ENCODE measurements at places on chromosomes 7 and 10. TPM values are rescaled to one million over a fixed set of nuclear protein-coding genes. Genes with fewer than 3 reads are reported as not detected.

GRCh38 chr10:23754179-23754578 is 315.3 kb downstream of the OTUD1 start:
- H3K4me1 ChIP-seq: no peaks in the 10 kb centered on the region
- H3K4me3 ChIP-seq: no peak overlapping the region
- DNase-seq: peak; percentile 1
- no peaks in the 10 kb centered on the region for H3K27me3 ChIP-seq

The GIMAP4 gene
- not detected for total RNA-seq

- no peaks in the 10 kb centered on the region for H3K27me3 ChIP-seq
- H3K4me3 ChIP-seq: no peak overlapping the region
- H3K36me3 ChIP-seq: no peaks in the 10 kb centered on the region
- peaks cover 34% of the 10 kb centered on the region for H3K4me1 ChIP-seq
- DNase-seq: peak; percentile 32
- H3K27ac ChIP-seq: no peak overlapping the region
These were observed 9.6 kb upstream of the PDCD4 start for GRCh38 chr10:110861930-110862649.

DNA sequence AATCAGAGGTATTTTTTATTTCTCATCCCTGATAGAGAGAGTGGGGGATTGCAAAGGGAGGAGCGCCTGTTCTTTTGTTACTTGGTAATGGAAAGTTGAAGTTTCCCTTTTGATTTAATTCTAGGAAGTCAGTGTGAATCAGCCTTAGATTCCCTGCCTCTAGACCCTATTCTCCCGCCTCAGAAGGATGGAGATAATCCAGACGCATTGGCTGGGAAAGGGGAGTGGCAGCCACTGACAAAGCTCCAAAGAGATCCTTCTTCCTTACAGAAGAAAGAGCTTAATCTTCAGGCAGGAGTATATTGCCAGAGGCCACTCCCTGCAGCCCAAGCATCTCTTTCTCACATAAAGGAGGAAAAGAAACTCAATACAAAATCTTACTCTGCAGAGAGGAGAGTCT is 122.3 kb upstream of the GALNT17 start:
- no peaks in the 10 kb centered on the region for H3K27me3 ChIP-seq
- no peak for DNase-seq
- H3K4me1 ChIP-seq: no peaks in the 10 kb centered on the region
- no peak overlapping the region for H3K4me3 ChIP-seq
- H3K27ac ChIP-seq: no peak overlapping the region

DNA sequence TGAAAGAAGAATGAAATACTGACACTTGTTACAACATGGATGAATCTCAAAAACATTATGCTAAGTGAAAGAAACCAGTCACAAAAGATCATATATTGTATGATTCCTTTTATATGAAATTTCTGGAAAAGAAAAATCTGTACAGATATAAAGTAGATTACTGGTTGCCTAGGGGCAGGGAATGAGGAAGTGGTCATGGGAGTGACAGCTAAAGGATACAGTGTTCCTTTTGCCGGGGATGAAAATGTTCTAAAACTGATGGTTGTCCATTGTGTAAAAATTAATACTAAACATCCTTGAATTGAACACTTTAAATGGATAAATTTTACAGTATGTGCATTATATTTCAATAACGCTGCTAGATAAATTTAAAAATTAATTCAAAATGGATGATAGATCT is 25.1 kb downstream of the ALOX5 start:
- DNase-seq: no peak
- H3K4me3 ChIP-seq: no peak overlapping the region
- H3K27ac ChIP-seq: no peak overlapping the region
- peaks cover 5% of the 10 kb centered on the region for H3K27me3 ChIP-seq
- H3K36me3 ChIP-seq: no peaks in the 10 kb centered on the region
- no peaks in the 10 kb centered on the region for H3K4me1 ChIP-seq

The PRF1 gene
- not detected for total RNA-seq

- no peak overlapping the region for H3K4me3 ChIP-seq
- no peaks in the 10 kb centered on the region for H3K27me3 ChIP-seq
- no peaks in the 10 kb centered on the region for H3K36me3 ChIP-seq
- no peak for DNase-seq
- peaks cover 6% of the 10 kb centered on the region for H3K4me1 ChIP-seq
These were observed 12.8 kb upstream of the GPR85 start for GRCh38 chr7:113099284-113099919.

The NEUROD6 gene
- not detected for total RNA-seq

GRCh38 chr7:44320794-44321371 is 4.5 kb downstream of the CAMK2B start:
- H3K36me3 ChIP-seq: no peaks in the 10 kb centered on the region
- no peak overlapping the region for H3K27ac ChIP-seq
- DNase-seq: no peak
- H3K4me1 ChIP-seq: no peaks in the 10 kb centered on the region

- DNase-seq: no peak
- H3K27me3 ChIP-seq: peaks cover 44% of the 10 kb centered on the region
- no peak overlapping the region for H3K27ac ChIP-seq
- no peak overlapping the region for H3K4me3 ChIP-seq
These were observed 3.2 kb downstream of the TAC1 start for GRCh38 chr7:97735075-97735474.

The RBP3 gene
- total RNA-seq: not detected

- H3K4me1 ChIP-seq: 0 out of 2 replicates have a peak, but pooled peaks cover 2% of the 10 kb centered on the region
- no peak overlapping the region for H3K27ac ChIP-seq
- DNase-seq: no peak
- H3K27me3 ChIP-seq: no peaks in the 10 kb centered on the region
These were observed 117.0 kb downstream of the TYW1B start for GRCh38 chr7:72710983-72711382.

- H3K27ac ChIP-seq: no peak overlapping the region
- no peak for DNase-seq
- no peaks in the 10 kb centered on the region for H3K27me3 ChIP-seq
- H3K36me3 ChIP-seq: no peaks in the 10 kb centered on the region
- no peak overlapping the region for H3K4me3 ChIP-seq
- no peaks in the 10 kb centered on the region for H3K4me1 ChIP-seq
These were observed 29.2 kb downstream of the KIAA1549 start for GRCh38 chr7:138951953-138952352.

DNA sequence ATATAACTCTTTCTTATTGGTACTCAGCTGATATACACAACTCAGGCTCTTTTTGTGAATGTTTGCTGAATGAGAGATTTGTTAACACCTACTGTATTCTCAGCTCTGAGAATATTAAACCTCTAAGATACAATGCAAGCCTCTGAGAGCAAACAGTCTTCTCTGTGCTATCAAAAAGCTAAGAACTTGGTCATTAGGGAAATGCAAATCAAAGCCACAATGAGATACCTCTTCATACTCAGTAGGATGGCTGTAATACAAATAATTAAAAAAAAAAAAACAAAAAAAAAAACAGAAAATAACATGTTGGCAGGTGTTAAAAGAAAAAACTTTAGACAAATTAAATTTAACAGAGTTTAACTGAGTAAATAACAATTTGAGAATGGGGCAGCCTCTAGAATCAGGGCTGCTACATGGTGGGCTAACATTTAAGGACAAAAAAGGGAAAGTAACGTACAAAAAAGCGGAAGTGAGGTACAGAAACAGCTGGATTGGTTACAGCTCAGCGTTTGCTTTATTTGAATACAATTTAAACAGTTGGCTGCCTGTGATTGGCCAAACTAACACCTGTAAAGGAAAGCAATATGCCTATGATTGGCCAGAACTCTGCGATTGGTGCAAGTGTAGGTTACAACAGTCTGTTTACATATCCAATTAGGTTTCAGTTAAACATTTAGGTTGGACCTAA is 14.8 kb upstream of the MTURN start:
- H3K4me1 ChIP-seq: peaks cover 18% of the 10 kb centered on the region
- no peak overlapping the region for H3K4me3 ChIP-seq
- no peak for DNase-seq

DNA sequence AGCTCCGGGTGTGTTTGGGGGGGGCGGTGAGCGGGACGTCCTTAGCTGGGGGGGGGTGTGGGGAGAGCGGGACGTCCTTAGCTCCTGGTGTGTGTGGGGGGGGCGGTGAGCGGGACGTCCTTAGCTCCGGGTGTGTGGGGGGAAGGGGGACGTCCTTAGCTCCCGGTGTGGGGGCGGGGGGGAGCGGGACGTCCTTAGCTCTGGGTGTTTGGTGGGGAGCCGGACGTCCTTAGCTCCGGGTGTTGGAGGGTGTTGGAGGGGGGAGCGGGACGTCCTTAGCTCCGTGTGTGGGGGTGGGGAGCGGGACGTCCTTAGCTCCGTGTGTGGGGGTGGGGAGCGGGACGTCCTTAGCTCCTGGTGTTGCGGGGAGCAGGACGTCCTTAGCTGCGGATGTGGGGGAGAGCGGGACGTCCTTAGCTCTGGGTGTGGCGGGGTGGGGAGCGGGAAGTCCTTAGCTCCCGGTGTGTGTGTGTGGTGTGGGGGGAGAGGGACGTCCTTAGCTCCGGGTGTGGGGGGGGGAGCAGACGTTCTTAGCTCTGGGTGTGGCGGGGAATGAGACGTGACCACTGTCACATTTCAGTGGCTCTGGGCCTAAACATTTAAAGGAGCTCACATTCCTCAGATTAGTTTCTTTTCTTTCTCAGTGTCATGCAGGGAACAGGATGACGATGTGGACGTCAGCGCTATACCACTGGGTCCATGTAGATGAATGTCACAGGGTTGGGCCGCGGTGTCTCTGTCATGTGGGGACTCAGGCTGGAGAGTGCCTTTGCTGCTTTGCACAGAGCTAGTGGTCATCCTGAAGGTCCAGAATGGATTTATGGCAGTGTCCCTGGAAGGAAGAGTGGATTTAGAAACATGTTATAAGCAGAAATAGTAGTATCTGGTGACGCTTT is 7.5 kb downstream of the DYNC2I1 start:
- H3K4me3 ChIP-seq: peak overlapping the region; percentile 68
- peak overlapping the region; percentile 72 for H3K27ac ChIP-seq
- no peaks in the 10 kb centered on the region for H3K36me3 ChIP-seq
- H3K4me1 ChIP-seq: no peaks in the 10 kb centered on the region
- DNase-seq: peak; percentile 81

DNA sequence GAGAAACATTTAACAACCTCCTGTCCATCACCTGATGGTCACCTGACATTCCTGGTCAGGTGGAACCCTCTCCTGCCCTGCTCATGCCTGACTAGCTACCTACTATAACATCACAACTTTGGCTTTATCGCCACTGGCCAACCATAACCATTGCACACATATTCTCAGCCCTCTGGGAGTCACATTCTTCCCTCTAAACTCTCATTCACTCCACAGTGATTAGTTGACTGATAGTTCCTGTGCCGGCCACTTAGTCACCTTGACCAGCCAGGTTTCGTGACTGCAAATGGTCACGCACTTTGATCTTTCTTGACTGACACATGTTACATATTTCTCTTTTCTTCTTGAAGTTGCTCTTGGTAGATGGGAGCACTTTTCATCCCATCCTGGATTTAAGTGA is 50.1 kb downstream of the GNAI1 start:
- no peak overlapping the region for H3K27ac ChIP-seq
- no peaks in the 10 kb centered on the region for H3K36me3 ChIP-seq
- H3K4me1 ChIP-seq: no peaks in the 10 kb centered on the region
- no peak for DNase-seq
- no peak overlapping the region for H3K4me3 ChIP-seq
- H3K27me3 ChIP-seq: no peaks in the 10 kb centered on the region

GRCh38 chr10:96685306-96685705 is 35.0 kb downstream of the PIK3AP1 start:
- DNase-seq: peak; percentile 14
- peaks cover 5% of the 10 kb centered on the region for H3K4me1 ChIP-seq
- no peak overlapping the region for H3K4me3 ChIP-seq
- H3K27ac ChIP-seq: no peak overlapping the region

GRCh38 chr10:43491855-43492254 is 54.9 kb downstream of the ZNF487 start:
- H3K27ac ChIP-seq: no peak overlapping the region
- no peaks in the 10 kb centered on the region for H3K36me3 ChIP-seq
- H3K27me3 ChIP-seq: no peaks in the 10 kb centered on the region
- H3K4me1 ChIP-seq: no peaks in the 10 kb centered on the region
- no peak for DNase-seq
- H3K4me3 ChIP-seq: no peak overlapping the region

DNA sequence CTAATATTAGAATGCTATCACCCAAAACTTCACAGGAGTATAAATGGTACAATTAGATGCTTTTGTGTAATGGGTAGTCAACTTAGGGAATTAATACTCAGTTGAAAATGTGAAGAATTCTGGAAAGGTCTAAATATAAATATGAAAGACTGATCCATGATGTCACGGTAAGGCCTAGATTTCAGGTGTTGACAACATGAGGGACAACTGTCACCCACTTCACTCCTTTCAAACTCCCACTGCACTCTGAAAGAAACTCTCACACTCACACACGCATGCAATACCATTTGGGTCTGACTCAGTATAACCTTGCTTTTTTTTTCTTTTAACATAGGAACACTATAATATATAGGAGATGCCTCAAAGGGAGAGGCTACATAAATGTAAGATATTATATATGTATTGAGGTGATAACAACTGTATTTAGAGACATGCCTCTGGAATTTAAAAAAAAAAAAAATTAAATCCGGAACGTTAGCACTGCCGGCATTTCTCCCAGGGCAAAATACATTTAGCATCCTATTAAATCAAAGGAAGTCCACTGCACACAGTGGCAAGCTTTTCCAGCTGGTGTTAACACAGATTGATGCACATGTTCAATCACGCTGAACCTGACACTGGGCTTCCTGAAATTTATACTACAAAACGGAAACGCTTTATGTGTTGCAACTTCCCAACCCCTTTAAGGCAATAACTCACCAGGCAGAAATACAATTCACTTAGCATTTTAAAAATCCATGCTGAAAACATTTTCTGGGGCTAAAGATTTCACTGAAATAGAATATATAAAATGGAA is 74.9 kb downstream of the RSU1 start:
- no peak overlapping the region for H3K27ac ChIP-seq
- H3K4me1 ChIP-seq: no peaks in the 10 kb centered on the region
- no peaks in the 10 kb centered on the region for H3K27me3 ChIP-seq
- H3K4me3 ChIP-seq: no peak overlapping the region
- peaks cover 7% of the 10 kb centered on the region for H3K36me3 ChIP-seq
- no peak for DNase-seq

GRCh38 chr7:126803060-126803665 is 449.6 kb downstream of the GRM8 start:
- H3K36me3 ChIP-seq: no peaks in the 10 kb centered on the region
- H3K4me1 ChIP-seq: no peaks in the 10 kb centered on the region
- no peak overlapping the region for H3K27ac ChIP-seq
- H3K27me3 ChIP-seq: no peaks in the 10 kb centered on the region
- peak; percentile 74 for DNase-seq

Data from GM23248 (cell line).